ENCODE measurements at places on chromosomes 1 and 21. TPM values are rescaled to one million over a fixed set of nuclear protein-coding genes. Genes with fewer than 3 reads are reported as not detected.

DNA sequence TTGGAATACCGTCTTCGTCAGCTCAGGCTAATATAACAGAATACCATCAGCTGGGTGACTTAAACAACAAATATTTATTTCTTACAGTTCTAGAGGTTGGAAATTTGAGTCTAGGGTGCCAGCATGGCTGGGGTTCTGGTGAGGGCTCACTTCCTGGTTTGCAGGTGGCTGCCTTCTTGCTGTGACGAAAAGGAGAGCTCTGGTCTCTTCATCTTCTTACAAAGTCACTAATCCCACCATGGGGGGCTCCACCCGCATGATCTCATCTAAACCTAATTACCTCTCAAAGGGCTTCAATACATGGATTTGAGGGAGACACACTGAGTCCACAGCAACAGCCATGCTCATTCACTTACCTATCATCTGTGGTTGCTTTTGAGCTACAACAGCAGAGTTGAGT is 78.3 kb downstream of the PSMG1 start:
- H3K4me3 ChIP-seq, result no peak overlapping the region
- no peaks in the 10 kb centered on the region for H3K27me3 ChIP-seq
- H3K4me1 ChIP-seq, result no peaks in the 10 kb centered on the region
- no peaks in the 10 kb centered on the region for H3K36me3 ChIP-seq
- H3K27ac ChIP-seq, result no peak overlapping the region

- peaks cover 9% of the 10 kb centered on the region for H3K4me1 ChIP-seq
- no peak for DNase-seq
- peaks cover 1% of the 10 kb centered on the region for H3K27me3 ChIP-seq
- H3K4me3 ChIP-seq, result no peak overlapping the region
These were observed 19.8 kb upstream of the COX20 start for GRCh38 chr1:244815600-244816099.

- no peaks in the 10 kb centered on the region for H3K27me3 ChIP-seq
- no peaks in the 10 kb centered on the region for H3K4me1 ChIP-seq
- no peak overlapping the region for H3K4me3 ChIP-seq
- no peaks in the 10 kb centered on the region for H3K36me3 ChIP-seq
- no peak for DNase-seq
These were observed 394.4 kb downstream of the PTPRU start for GRCh38 chr1:29630756-29631155.

GRCh38 chr1:247243524-247244137 is 12.2 kb upstream of the VN1R5 start:
- H3K36me3 ChIP-seq, result peaks cover 7% of the 10 kb centered on the region
- H3K4me1 ChIP-seq, result no peaks in the 10 kb centered on the region
- no peak for DNase-seq

DNA sequence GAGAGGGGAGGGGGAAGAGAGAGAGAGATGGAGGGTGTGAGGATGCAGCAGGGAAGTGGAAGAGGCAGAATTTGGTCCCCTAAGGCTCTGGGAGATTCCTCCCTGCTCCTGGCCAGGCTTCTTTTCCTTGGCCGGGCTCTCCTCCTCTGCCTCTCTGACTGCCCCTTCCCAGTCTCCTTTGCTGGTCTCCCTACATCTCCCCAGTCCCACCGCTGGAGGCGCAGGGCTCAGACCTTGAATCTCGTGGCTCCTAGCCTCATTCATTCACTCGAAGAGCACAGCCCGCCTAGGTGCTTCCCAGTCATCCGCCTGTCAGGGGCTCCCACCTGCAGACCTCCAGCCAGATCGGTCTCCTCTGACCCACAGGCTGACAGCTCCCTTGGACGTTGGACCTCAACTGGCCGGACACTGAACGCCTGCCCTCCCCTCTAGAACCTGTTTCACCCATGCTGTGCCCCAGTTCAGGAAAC is 76.5 kb downstream of the VWA5B1 start:
- peaks cover 11% of the 10 kb centered on the region for H3K4me1 ChIP-seq
- no peak overlapping the region for H3K4me3 ChIP-seq
- H3K27me3 ChIP-seq, result peaks cover 58% of the 10 kb centered on the region
- DNase-seq, result no peak

Gene PHLDA3
- 6.2 TPM for total RNA-seq

DNA sequence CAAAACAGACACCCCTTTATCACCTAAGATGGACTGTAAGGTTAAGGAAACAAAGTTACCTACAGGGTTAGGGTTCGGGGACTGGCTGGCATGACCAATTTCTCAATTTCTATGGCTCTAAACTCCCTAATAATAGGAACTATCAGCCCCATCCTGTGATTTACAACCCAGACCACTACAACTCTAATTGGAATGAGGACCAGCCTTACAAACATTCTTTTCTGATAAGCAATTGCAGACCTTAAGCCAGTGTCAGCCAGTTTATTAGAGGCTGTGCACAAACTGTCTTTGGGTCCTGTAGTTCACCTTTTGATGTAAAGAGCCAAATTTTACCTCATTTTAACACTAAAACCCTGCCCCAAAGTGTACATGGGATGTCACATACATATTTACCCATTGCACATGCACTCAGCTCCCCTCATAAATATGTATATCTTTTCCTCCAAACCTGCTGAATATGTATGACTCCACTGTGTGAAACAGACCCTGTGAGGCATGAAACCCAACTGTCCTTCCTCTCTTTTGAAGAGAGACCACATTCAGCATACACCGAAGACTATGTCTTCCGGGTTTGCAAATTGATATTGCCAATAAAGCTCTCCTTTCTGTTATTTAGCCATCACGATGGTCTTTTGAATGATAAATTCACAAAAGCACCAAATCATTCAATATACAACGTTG is 7.3 kb upstream of the APP start:
- DNase-seq, result no peak
- H3K4me3 ChIP-seq, result no peak overlapping the region
- H3K27ac ChIP-seq, result no peak overlapping the region
- no peaks in the 10 kb centered on the region for H3K27me3 ChIP-seq
- no peaks in the 10 kb centered on the region for H3K4me1 ChIP-seq

DNA sequence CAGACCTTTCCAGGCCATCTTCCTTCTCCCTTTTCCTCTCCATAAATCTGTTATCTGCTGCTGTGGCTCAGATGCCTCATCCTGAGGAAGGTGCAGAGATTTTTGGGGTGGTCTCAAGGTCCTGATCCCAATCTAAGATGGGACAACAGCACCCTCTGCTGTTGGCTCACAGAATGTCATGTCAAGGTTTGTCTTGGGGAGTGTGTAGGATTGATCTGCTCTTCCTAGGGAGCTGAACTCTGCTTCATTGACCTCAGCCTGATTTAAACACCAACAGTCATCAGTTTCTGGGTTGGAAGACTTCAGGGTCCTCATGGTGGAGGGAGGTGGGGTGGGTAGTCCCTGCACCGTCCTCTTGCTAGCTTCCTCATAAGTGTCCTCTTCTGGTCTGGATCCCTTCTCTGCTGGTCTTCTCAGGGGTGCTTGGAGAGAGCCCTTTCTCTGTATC is 62.8 kb upstream of the LAX1 start:
- H3K36me3 ChIP-seq, result peaks cover 8% of the 10 kb centered on the region
- H3K4me1 ChIP-seq, result peaks cover 2% of the 10 kb centered on the region
- no peaks in the 10 kb centered on the region for H3K27me3 ChIP-seq
- peak overlapping the region; percentile 44 for H3K27ac ChIP-seq
- DNase-seq, result peak; percentile 80
- no peak overlapping the region for H3K4me3 ChIP-seq

- H3K4me1 ChIP-seq, result peaks cover 2% of the 10 kb centered on the region
- no peak overlapping the region for H3K27ac ChIP-seq
- H3K27me3 ChIP-seq, result no peaks in the 10 kb centered on the region
- no peak overlapping the region for H3K4me3 ChIP-seq
- no peak for DNase-seq
These were observed 83.4 kb upstream of the KCNE2 start for GRCh38 chr21:34280389-34280795.

- DNase-seq, result no peak
- H3K36me3 ChIP-seq, result peaks cover 43% of the 10 kb centered on the region
- H3K4me3 ChIP-seq, result no peak overlapping the region
- peak overlapping the region; percentile 30 for H3K27ac ChIP-seq
These were observed 19.6 kb downstream of the TMEM63A start for GRCh38 chr1:225862581-225862950.

- peaks cover 49% of the 10 kb centered on the region for H3K4me1 ChIP-seq
- H3K27me3 ChIP-seq, result no peaks in the 10 kb centered on the region
- H3K36me3 ChIP-seq, result peaks cover 30% of the 10 kb centered on the region
- H3K4me3 ChIP-seq, result no peak overlapping the region
- H3K27ac ChIP-seq, result no peak overlapping the region
These were observed 25.7 kb downstream of the TRIM33 start for GRCh38 chr1:114485286-114485685.

GRCh38 chr1:197388801-197389200 is 120.7 kb downstream of the CRB1 start:
- peaks cover 26% of the 10 kb centered on the region for H3K4me1 ChIP-seq
- H3K4me3 ChIP-seq, result no peak overlapping the region
- no peak overlapping the region for H3K27ac ChIP-seq
- H3K27me3 ChIP-seq, result no peaks in the 10 kb centered on the region
- no peaks in the 10 kb centered on the region for H3K36me3 ChIP-seq

Gene GPR157
- total RNA-seq, result 3.4 TPM

DNA sequence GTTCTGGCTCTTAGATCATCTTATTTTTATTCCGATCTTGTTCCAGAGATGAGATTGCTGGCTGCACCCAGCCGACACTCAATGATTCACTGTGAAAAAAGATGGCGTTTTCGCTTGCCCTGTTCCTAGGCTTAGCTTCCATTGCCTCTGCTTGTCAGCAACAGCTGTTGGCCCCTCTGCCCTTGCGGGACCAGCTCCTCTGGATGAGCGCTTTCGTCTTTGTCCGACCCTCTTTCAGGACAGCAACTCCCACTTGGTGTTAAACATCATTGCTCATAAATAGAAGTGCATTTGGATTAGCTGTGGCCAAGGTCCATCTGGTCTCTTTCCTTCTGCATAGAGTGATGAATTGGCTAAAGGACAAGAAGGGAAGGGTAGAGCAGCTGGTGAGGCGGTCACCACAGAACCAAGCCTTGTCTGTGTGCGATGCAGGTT is 43.5 kb upstream of the SCCPDH start:
- no peaks in the 10 kb centered on the region for H3K36me3 ChIP-seq
- no peak overlapping the region for H3K4me3 ChIP-seq
- no peak overlapping the region for H3K27ac ChIP-seq
- no peak for DNase-seq
- no peaks in the 10 kb centered on the region for H3K4me1 ChIP-seq
- no peaks in the 10 kb centered on the region for H3K27me3 ChIP-seq

- peaks cover 23% of the 10 kb centered on the region for H3K4me1 ChIP-seq
- no peak overlapping the region for H3K4me3 ChIP-seq
These were observed 24.2 kb downstream of the NCF2 start for GRCh38 chr1:183566026-183566425.

Gene CAPN9
- not detected for total RNA-seq

DNA sequence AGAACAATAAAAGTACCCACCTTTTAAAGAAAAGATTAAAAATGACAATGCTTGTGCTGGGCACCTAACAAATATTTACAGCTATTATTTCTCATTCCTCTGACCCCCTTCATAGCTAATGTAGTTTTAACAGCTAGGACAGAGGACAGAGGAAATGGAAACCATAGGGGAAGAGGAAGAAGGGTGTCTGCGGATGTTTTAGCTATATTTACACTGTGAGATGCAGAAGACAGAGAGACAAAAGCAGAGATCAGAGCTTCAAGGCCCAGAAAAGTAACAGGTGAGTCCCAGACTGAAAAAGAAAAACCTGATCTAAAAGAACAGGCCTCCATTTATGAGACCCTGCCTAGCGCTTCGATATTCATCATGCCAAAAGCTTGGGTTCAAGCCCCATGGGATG is 72.0 kb downstream of the ZNF281 start:
- H3K36me3 ChIP-seq, result no peaks in the 10 kb centered on the region
- H3K27ac ChIP-seq, result peak overlapping the region; percentile 11
- no peak overlapping the region for H3K4me3 ChIP-seq
- no peak for DNase-seq
- peaks cover 22% of the 10 kb centered on the region for H3K4me1 ChIP-seq
- H3K27me3 ChIP-seq, result no peaks in the 10 kb centered on the region

Gene TDRD5
- not detected for total RNA-seq

DNA sequence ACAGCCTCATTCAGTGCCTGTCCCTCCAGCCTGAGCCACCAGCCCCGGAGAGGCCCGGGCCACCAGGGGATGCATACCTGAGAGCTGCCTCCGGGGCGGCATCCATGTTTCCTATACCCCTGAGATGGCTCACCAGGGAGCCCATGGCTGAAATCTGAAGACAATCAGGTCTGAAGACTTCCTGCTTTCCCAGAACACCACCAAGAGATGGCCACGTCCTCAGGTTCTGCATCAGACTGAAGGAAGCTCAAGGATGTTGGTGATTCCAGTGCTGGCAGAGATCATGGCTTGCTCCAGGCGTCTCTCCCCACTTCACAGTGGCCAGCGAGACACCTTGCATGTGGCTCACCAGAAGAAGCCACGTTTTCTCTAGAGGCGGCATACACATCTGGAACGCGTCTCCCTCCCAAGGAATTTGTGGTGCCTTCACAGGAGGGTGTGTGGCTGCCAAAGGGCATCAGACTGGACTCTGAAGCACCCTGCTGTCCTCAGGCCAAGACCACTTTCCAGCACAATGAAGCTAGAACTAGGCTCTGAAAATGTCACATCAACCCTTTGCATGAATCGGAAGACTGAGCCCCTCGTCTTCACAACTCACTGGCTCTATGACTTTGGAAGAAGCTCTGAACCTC is 170.7 kb upstream of the IRF2BP2 start:
- no peak overlapping the region for H3K27ac ChIP-seq
- H3K4me1 ChIP-seq, result no peaks in the 10 kb centered on the region
- H3K27me3 ChIP-seq, result no peaks in the 10 kb centered on the region

Gene MAP3K6
- 8.3 TPM for total RNA-seq

- peaks cover 47% of the 10 kb centered on the region for H3K27me3 ChIP-seq
- peaks cover 13% of the 10 kb centered on the region for H3K4me1 ChIP-seq
- H3K27ac ChIP-seq, result no peak overlapping the region
- DNase-seq, result no peak
These were observed 15.8 kb downstream of the CAMK2N1 start for GRCh38 chr1:20470194-20470593.

- H3K27me3 ChIP-seq, result no peaks in the 10 kb centered on the region
- H3K27ac ChIP-seq, result no peak overlapping the region
- peaks cover 19% of the 10 kb centered on the region for H3K4me1 ChIP-seq
- H3K4me3 ChIP-seq, result no peak overlapping the region
- H3K36me3 ChIP-seq, result peaks cover 3% of the 10 kb centered on the region
- no peak for DNase-seq
These were observed 26.4 kb upstream of the SUMO3 start for GRCh38 chr21:44844256-44844655.

DNA sequence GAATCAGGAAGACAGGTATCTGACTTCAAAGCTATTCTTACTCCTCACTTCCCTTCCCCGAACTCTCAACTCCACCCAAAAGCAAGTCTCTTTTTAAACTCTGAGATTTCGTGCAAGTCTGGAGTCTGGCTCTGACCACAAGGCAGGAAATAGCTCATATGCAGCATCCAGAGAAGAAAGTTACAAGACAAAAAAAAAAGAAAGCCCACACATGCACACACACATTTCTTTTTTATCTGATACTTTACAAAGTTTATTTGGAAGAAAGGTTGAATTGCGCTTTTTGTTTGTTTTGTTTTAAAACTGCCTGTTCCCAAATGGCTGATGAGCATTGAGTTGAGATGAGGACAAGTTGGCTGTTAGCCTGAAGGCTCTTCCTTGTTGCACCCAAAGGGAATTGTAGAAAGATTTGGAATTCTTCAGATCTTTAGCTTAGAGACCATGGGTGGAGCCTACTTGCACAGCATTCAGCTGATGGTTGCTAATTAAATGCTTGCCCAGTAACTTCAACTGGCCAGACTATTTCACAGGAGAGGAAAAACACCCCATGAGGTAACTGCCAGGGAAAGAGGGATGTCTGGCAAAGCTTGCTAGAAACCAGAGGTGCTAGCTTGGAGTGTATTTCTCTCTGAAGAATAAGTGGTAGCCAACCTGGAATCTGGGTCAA is 490.3 kb downstream of the TTLL7 start:
- peaks cover 4% of the 10 kb centered on the region for H3K36me3 ChIP-seq
- H3K27me3 ChIP-seq, result no peaks in the 10 kb centered on the region
- H3K4me3 ChIP-seq, result peak overlapping the region; percentile 49
- H3K27ac ChIP-seq, result peak overlapping the region; percentile 91

GRCh38 chr1:31762726-31763670 is 1.1 kb downstream of the ADGRB2 start:
- no peak overlapping the region for H3K27ac ChIP-seq
- peak; percentile 74 for DNase-seq
- peaks cover 27% of the 10 kb centered on the region for H3K27me3 ChIP-seq

Data from activated CD8-positive, alpha-beta T cell treated with anti-CD3 and anti-CD28 coated beads for 36 hours (primary cell).